Fibroblast of skin of left quadriceps (primary cell): ENCODE measurements at places on chromosomes 4 and X.

DNA sequence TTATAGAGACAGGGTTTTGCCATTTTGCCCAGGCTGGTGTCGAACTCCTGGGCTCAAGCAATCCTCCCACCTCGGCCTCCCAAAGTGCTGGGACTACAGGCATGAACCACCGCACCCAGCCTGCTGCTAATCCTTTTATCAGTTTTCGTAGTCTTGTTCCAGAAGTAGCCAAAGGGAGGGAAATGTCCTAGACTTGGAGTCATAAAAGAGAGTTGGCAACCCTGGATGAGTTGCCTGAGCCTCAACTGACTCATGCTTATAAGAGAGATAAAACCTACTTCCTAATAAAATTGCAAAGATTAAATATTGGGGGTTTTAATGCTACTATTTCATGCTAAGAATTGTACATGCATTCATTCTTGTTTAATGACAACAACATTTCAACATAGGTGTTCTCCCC is 44.3 kb downstream of the CD40LG start:
- DNase-seq: no peak

DNA sequence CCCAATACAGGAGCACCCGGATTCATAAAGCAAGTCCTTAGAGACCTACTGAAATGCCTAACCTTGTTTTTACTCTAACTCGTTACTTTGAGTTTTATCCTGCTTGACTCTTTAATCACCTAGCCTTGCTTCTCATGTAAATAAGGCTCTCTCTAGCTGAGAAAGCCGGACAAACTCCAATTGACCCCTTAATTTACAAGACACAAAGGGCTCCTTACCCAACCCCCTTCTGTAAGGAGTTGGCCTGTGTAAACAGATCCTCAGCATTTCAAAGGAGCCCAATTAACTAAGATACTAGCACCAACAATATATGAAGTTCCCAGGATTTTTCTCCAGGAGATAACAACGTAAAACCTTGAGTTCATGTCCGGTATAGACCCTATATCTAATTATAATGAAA is 61.7 kb downstream of the CT47B1 start:
- DNase-seq: no peak

DNA sequence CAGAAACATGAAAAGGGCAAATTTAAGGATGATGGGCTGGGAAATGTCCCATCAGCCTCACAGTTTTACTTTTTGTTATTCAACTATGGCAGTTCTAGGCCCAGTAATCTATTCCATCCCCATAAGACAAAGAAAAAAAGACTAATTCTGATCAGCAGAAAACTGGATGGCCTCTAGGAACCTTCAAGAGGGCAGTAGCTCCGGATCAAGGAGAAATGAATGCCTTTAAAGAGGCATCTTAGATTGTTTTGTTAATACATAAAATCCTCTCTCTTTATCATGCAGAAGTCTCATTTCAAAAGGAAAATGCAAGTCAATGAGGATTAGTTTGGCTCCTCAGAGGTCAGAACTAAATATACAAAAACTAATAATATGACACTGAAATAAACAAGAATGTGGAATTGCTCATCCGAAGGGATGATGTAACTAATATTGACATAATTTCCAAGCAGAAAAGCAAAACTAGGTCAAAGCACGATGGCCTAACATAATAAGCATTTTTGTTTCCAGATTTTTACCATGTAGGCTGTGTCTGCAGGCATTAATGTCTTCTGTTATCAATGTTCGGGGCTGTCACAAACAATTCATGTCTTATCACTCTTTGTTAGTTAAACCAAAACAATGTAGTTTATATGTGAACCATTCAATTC is 8.8 kb downstream of the MID1 start:
- no peak for DNase-seq

DNA sequence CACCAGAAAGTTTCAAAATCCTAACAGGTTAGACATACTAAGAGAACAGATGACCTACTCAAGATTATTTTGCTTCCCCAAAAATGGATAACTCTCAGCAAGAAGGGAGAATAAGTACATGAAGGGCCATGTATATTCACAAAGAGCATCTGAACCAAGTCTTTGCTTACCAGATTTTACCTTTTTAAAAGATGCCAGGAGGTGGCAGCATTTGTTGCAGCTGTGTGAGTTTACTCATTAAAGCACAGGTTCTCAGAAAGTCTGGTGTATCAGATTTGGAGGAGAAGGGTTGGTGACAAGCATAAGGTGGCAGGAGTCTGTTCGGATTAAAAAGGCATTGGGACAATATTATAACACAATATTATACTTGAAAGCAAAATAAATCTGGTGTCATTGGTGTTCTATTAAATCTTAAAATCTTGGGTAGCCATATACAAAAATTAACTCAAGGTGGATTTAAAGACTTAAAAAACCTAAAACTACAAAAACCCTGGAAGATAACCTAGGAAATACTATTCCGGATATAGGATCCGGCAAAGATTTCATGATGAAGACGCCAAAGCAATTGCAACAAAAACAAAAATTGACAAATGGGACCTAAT is 51.3 kb upstream of the NFKB1 start:
- DNase-seq: peak; percentile 23

DNA sequence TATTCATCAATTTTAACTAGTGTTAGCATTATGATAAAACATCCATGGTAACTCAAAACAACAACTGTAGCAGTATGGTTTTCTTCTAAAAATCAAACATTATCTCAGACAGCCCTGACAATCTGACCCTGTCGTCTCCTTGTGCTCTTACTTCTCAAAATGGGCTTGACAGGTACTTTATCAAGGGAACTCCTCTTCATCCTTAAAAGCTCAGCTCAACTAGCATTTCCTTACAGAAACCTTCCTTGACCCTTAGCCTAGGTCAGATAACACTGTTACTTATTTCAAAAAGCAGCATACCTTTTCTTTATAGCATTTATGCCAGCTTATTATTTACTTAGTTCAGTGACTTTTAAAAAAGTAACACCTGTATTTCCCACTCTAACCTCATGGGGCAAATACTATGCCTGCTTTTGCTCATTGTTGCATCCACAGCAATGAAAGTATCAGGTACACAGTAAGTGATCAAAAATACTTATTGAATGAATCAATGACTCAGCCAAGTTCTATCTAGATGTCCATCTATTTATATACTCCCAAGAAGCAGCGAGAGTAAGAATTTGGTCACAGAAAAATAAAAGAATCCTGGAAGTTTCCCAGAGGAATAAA is 41.9 kb downstream of the ADAMTS3 start:
- no peak for DNase-seq

DNA sequence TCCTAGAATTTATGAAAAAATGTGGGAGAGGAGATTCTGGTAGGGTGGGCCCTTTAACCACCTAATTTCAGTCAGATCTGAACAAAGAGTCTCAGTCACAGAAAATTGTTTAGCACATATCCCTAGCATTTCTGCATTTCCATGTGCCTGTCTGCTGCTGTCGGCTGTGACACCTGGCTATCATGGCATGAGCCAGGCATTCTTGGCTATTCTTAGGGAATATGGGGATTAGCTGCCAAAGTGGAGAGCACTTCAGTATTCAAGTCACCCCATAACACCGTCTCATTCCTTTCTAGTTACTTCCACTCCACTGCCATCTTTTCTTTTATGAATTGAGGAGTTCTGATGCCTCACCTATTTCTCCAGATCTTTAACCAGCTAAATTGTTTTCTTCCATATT is 211.5 kb downstream of the FRAS1 start:
- DNase-seq: no peak

DNA sequence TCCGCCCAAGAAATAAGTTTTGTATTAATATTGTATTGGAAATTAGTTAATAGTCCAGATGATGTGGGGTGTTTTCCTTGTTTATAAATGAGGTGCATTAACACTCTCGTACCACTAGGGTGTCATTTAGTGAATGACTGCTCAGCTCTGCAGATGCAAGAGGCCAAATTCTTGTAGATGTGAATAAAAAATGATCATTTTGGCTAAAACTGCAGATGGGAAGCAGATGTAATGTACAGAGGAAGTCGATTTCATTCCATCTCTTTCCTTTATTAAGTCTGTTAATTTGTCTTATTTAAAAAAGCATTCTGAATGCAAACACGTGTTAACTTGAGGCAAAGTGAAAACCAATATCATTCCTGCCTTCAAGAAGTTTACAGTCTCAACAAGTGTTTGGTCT is 108.1 kb downstream of the DHX15 start:
- peak; percentile 17 for DNase-seq

DNA sequence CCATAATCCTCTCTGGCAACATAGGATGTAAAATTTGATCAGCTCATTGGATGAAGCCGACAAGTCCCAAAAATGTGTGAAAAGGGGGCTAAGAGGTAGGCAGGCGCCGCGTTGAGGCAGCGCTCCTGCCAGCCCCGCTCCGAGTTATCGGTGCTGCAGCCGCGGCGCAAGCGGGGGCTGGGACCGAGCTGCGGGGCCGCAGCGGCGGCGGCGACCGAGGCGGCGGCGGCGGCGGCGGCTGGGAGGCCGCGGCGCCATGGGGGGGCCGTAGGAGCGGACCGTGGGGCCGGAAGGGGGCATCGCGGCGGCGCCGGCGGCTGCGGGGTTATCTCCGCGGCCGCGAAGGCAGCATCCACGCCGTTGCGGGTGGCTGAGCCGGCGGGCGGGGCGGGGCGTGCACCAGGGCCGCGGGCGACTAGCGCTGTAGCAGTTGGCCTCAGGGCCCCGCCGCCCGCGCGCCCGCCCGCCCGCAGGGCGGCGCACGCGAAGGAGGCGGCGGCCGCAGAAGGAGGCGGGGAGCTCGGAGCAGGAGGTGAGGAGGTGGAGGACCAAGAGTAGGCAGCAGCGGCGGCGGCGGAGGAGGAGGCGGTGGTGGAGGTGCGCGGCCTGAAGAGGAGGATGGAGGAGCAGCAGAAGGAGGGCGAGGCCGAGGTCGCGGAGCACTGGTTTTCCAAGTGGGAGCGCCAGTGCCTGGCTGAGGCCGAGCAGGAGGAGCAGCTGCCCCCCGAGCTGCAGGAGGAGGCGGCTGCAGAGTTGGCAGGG is 126.0 kb upstream of the CXorf66 start:
- DNase-seq: no peak

- DNase-seq: no peak
Observed at GRCh38 chr4:136025540-136025939, 1506.8 kb downstream of the PCDH18 start.

- DNase-seq: peak; percentile 13
Observed at GRCh38 chr4:141654098-141654497, 17.7 kb downstream of the IL15 start.

DNA sequence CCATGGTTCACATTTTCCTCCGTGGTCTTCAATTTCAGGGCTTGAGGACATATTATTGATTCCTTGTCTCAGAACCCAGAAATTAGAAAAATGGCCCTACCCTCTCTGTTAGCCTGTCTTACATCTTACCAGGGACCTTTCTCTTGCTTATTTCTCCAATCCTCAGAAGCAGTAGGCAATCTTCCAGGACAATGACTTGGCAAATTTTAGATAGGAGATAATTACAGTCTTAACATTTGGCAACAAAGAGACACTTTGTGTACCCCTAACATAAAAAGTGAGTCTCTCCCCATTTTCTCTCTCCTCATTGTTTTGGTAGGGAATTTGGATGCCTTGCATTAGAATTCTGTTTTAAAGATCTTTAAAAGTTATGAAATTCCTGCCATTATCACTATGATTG is 778.1 kb upstream of the SLIT2 start:
- no peak for DNase-seq

DNA sequence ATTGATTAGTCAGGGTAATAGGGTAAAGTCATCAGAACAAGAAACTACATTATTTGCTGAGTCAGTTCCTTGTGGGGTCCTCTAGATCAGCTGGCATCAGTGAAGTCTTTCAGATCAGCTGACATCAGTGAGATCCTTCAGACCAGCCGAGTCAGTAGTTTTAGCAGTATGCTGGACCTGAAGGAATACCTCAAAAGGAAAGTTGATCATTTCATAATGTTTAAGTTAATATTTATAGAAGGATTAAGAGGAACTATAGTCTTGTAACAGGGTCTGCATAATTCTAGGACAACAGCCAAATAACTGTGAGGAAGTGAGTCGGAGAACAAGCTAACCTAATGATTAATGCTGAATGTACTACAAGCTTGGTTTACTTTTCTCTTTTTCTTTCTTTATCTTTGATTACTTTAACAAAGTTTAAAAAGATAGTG is 958 bp upstream of the UGT2B7 start:
- DNase-seq: peak; percentile 11

GRCh38 chr4:110514889-110515479 is 39.0 kb downstream of the ENPEP start:
- peak; percentile 17 for DNase-seq

DNA sequence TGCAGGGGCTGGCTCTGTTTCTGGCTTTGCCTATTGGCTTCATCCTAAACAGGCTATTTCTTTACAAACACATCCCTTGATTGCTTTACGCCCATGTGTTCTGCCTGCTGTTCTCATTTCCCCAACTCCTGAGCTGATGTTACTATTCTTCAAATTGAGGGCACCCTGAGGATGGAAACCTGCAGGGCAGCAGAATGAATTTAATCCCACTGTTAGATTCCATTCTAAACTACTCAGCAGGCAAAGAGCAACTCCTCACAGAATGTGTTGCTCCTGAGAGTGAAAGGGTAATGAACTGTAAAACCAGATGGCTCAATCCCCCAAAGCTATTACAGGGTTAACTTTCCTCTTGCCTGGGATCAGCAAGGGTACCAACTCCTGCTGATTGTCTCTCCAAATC is 75.7 kb downstream of the ANKRD50 start:
- no peak for DNase-seq

- no peak for DNase-seq
Observed at GRCh38 chrX:136689436-136689835, 41.5 kb downstream of the CD40LG start.

DNA sequence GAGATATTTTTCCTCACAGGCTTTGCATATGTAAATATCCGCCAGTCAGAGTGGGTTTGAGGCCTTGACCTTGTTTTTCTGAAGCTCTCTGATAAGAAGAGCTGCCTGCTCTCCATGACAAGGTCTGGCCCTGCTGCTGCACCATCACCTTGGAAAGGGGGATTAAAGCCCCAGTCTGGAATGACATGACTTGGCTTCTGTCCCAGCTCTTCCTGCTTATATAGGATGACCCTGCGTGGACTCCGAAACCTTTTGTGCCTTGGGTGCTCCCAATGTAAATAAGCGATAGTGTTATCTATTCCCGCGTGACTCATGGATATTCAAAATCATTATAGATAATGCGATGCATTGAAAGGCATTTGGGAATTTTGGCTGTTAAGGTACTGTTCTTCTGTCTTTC is 139.3 kb downstream of the BMPR1B start:
- DNase-seq: no peak

DNA sequence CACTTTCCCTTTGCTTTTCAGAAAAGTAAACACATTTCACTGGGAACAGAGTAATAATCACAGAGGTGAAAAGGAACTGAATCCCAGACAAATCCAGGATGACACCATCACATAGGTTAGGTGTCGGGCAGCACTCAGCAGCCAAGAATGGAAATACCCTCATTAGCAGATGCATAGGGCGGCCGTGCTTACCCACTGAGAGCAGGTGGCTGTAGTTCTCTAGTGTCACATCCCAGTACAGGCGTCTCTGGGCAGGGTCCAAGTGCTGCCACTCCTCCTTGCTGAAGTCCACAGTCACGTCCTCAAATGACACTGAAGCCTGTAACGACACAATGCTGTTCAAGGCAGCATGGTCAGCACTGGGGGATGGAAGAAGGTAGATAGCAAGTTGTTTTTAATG is 26.9 kb downstream of the ZNF41 start:
- no peak for DNase-seq

GRCh38 chr4:35608205-35608604 is 636.1 kb downstream of the ARAP2 start:
- no peak for DNase-seq

GRCh38 chrX:72254816-72255215 is 16.0 kb upstream of the ERCC6L start:
- no peak for DNase-seq
